ENCODE measurements at places on chromosomes 16 and 17. TPM values are rescaled to one million over a fixed set of nuclear protein-coding genes. Genes with fewer than 3 reads are reported as not detected.
A peak's percentile ranks its signal among the peaks of the same experiment; 100 is the strongest.

Gene ZNF75A
- total RNA-seq = 67.1 TPM

DNA sequence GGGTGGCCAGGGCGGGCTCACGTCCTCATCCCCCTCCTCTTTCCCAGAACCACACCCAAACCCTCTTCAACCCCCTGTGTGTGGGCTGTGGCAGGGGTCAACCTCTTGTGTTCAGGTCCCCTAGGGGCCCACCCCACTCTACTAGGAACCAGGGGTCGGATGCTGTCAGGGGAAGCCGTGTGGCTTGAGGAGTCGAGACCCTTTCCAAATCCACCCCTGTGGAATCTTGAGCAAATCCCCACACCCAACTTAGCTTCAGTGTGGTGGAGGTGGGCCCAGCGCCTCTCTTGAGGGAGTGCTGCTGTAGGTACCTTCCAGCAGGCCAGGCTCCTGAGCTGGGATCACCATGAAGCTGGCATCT lies 121.5 kb downstream of the MRM1 start:
- DNase-seq = no peak
- H3K27me3 ChIP-seq = no peaks in the 10 kb centered on the region

- H3K27ac ChIP-seq = no peak overlapping the region
- DNase-seq = no peak
- no peaks in the 10 kb centered on the region for H3K27me3 ChIP-seq
Measured at GRCh38 chr17:48335858-48336500, 94.0 kb downstream of the SKAP1 start.

Gene NPW
- total RNA-seq = not detected

- no peak overlapping the region for H3K4me3 ChIP-seq
- H3K4me1 ChIP-seq = peaks cover 34% of the 10 kb centered on the region
- H3K36me3 ChIP-seq = no peaks in the 10 kb centered on the region
- no peak overlapping the region for H3K27ac ChIP-seq
- no peak for DNase-seq
Measured at GRCh38 chr16:583470-583814, 6.4 kb upstream of the RAB40C start.

Gene KRTAP9-4
- not detected for total RNA-seq

Gene EMC8
- 32.1 TPM for total RNA-seq

Gene CDRT15
- not detected for total RNA-seq

- H3K27me3 ChIP-seq = peaks cover 4% of the 10 kb centered on the region
- DNase-seq = no peak
- H3K36me3 ChIP-seq = no peaks in the 10 kb centered on the region
- H3K27ac ChIP-seq = no peak overlapping the region
- peaks cover 6% of the 10 kb centered on the region for H3K4me1 ChIP-seq
- H3K4me3 ChIP-seq = no peak overlapping the region
Measured at GRCh38 chr17:57735707-57736106, 9.4 kb downstream of the CCDC182 start.

DNA sequence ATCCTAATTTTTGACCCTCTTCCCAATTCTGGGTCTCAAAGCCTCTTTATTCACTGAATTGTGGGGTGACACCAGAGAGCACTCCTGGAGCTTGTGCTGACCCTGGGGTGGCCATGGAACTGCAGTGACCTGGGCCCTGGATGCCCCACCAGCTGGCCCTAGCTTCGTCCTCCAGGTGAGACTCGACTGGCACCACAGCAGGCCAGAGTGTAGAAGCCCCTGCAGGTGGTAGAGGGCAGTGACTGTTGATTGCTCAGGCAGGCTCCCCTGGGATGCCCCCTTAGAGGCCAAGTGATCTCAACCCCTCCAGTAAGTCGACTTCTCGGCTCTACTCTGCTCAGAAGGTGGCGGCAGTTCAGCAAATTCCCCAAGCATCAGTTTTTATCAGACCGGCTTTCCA lies 6.4 kb downstream of the FA2H start:
- H3K4me1 ChIP-seq = no peaks in the 10 kb centered on the region
- peaks cover 32% of the 10 kb centered on the region for H3K27me3 ChIP-seq
- DNase-seq = no peak
- H3K27ac ChIP-seq = no peak overlapping the region
- no peak overlapping the region for H3K4me3 ChIP-seq

DNA sequence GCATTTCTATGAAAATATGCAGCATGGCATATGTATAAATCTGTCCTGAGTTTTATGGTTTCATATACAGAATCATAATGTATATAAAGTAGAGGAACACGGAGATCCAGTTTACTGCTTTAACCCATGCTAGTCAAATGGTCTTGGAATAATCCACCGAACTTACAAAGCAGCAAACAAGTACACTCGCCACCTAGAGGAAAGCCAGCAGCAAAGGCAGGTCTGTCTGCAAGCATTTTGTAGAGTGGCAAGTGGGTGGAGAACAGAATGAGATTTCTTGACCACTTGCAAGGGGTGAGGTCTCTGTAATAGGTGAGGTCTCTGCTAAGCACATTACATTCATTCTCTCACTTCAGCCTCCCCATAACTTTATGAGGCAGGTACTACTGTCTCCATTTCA lies 308.3 kb downstream of the CA10 start:
- H3K4me3 ChIP-seq = no peak overlapping the region
- H3K27ac ChIP-seq = no peak overlapping the region
- H3K4me1 ChIP-seq = no peaks in the 10 kb centered on the region
- H3K27me3 ChIP-seq = peaks cover 2% of the 10 kb centered on the region
- DNase-seq = no peak

GRCh38 chr16:20948444-20948843 lies 47.9 kb downstream of the LYRM1 start:
- H3K4me3 ChIP-seq = no peak overlapping the region
- H3K27ac ChIP-seq = no peak overlapping the region
- no peaks in the 10 kb centered on the region for H3K36me3 ChIP-seq
- DNase-seq = no peak

GRCh38 chr17:4712526-4712925 lies 2.1 kb downstream of the ARRB2 start:
- H3K4me1 ChIP-seq = peaks cover 76% of the 10 kb centered on the region
- H3K27ac ChIP-seq = peak overlapping the region; percentile 77
- DNase-seq = no peak
- H3K36me3 ChIP-seq = peaks cover 6% of the 10 kb centered on the region

Gene SHPK
- total RNA-seq = 12.3 TPM

DNA sequence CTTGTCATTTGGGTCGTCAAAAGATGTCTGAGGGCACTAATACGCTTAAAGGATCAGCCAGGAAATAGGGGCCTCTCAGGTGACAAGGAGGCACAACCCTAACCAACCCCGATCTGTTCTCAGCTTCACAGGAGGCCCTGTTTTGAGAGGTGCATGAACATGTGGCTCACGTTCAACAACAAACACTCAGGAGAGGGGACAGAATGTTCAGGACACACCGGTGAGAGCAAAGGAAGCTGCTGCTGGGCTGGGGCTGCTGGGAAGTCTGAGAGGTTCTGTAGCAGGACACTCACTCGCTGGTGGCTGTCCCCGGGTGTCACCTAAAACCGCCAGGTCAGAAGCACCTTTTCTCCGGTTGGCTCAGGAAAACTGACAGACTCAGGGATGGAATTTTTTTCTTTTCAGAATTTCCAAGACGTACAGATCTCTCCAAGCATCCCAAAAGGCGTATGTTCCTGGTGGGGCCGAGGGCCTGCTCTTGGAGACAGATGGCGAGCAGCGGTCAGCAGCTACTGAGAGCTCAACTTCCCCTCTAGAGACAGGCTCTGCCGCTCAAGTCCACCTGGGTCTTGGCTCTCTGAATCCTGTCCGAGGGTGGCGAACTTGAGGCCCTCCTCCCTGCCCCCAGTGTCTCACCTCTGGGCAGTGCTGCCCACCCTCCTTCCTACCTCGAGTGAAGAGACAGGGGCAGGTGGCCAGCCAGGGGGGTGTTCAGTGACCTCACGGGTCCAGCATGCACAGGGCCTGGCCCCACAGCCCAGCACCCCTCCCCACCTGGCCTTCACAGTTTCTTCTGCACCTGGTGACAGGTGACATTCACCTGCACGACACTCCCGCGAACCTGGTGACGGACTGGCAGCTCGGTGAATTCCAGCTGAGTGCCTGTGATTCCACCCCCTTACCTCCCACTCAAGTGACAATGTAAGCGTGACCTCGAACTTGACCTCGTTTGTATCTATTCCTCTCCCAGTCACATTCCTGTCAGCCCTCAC lies 22.9 kb downstream of the CLUH start:
- no peak for DNase-seq
- peaks cover 6% of the 10 kb centered on the region for H3K36me3 ChIP-seq
- no peaks in the 10 kb centered on the region for H3K27me3 ChIP-seq

GRCh38 chr16:78522327-78522726 lies 422.9 kb downstream of the WWOX start:
- H3K36me3 ChIP-seq = no peaks in the 10 kb centered on the region
- H3K4me1 ChIP-seq = no peaks in the 10 kb centered on the region
- no peak overlapping the region for H3K4me3 ChIP-seq
- H3K27me3 ChIP-seq = no peaks in the 10 kb centered on the region
- no peak for DNase-seq
- H3K27ac ChIP-seq = no peak overlapping the region

Gene PRDM7
- not detected for total RNA-seq

GRCh38 chr17:80092959-80093358 lies 8.4 kb upstream of the GAA start:
- H3K4me1 ChIP-seq = no peaks in the 10 kb centered on the region
- no peak overlapping the region for H3K27ac ChIP-seq
- H3K4me3 ChIP-seq = no peak overlapping the region
- no peak for DNase-seq

Gene ZNF205
- not detected for total RNA-seq

- H3K27ac ChIP-seq = no peak overlapping the region
- DNase-seq = no peak
- H3K4me1 ChIP-seq = no peaks in the 10 kb centered on the region
- H3K36me3 ChIP-seq = no peaks in the 10 kb centered on the region
Measured at GRCh38 chr17:47077576-47077975, 98.5 kb upstream of the RPRML start.

DNA sequence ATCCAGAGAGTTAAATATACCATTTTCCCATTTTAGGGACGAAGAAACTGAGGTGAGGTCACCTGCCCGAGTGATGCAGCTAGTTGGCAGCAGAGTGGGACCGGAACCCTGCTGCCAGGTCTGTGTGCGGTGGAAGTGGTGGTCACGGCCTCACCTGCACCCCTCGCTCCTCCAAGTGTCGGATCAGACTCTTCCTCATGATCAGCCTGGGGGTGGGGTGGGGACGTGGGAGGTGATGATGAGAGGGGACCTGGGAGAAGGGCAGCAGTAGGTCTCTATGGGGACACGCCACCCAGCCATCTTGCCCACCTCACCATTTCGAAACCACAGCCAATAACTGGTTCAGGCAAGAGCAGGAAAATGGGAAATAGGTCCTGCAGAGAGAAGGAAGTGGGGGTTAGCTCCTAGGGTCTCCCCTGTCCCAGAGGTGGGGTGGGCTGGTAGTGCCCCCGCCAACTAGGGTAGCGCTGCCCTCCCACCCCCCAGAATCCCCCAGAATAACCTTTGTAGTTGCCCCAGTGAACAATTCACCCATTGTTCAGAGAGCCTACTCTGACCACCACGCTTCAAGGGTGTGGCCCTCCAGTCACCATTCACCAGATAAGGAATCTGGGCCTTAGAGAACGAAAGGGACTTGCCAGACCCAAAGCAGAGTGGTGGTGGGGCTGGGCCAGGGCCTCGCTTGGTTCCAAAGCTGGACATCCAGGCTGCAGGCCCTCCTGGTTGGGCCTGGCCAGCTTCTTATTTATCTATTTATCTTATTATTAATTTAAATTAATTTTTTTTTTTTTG lies 5.1 kb downstream of the GDPD3 start:
- peaks cover 10% of the 10 kb centered on the region for H3K4me1 ChIP-seq
- no peaks in the 10 kb centered on the region for H3K27me3 ChIP-seq
- no peak overlapping the region for H3K4me3 ChIP-seq
- no peak overlapping the region for H3K27ac ChIP-seq
- no peak for DNase-seq
- peaks cover 32% of the 10 kb centered on the region for H3K36me3 ChIP-seq

DNA sequence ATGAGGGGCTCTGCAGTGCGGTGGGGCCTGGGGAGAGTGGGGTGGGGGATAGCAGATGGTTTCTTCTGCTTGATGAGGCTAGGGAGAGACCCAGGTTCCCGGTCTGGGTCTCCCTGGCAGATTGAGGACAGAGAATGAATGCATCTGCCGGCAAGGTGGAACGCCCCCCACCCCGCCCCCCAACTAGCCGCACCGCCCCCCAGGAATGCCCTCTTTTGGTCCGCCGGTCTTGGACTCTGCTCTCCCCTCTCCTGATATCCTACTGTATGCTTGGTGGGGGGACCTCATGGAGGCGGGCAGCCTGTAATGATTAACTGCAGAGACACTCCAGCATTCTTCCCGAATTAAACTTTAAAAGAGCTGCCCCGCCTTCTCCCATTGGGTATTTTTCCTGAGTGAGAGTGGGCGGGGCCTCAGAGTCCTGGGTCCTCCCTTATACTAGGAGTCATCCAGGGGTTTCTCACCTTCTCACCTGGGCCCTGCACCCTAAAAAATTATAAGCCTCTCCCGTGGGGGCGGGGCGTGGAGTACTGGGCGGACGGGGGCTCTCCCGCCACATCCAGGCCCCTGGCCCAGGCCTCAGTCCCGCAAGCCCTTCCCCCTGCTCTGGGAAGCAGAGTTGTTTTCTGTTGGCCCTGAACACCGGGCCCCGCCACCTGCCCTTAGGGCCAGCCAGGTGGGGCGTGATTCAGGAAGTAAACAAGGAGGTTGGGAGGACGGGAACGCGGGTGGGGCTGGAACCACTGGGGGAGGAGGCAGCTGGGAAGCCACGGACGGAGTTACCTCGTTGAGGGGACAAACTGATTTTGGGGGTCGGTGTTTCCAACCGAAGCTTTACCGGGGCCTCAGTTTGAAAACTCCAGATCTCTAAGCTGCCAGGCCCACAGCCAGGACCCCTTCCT lies 1.5 kb downstream of the GRB7 start:
- no peak for DNase-seq
- H3K27me3 ChIP-seq = no peaks in the 10 kb centered on the region
- no peak overlapping the region for H3K27ac ChIP-seq
- no peak overlapping the region for H3K4me3 ChIP-seq
- H3K36me3 ChIP-seq = peaks cover 2% of the 10 kb centered on the region

DNA sequence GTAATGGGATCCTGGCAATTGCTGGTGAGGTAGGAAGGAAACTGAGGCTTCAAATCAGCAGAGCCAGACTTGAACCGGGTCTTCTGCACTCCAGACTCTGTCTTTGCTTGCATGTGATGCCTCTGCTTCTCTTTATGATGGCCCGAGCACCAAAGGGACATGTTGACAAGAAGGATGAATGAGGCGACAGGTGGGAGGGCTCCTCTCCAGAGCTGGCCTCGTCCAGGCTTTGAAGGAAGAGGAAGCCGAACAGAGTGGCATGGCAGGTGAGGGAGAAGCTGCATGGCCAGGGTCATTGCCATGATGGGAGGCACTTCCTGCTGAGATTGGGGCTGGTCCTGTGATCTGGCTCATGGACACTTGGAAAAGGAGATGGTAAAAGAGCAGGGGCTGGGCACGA lies 40.8 kb downstream of the AKAP1 start:
- H3K36me3 ChIP-seq = peaks cover 23% of the 10 kb centered on the region
- no peaks in the 10 kb centered on the region for H3K27me3 ChIP-seq
- H3K27ac ChIP-seq = no peak overlapping the region
- H3K4me3 ChIP-seq = no peak overlapping the region

All from T-cell (primary cell).